ENCODE measurements at places on chromosomes 2 and 18.

DNA sequence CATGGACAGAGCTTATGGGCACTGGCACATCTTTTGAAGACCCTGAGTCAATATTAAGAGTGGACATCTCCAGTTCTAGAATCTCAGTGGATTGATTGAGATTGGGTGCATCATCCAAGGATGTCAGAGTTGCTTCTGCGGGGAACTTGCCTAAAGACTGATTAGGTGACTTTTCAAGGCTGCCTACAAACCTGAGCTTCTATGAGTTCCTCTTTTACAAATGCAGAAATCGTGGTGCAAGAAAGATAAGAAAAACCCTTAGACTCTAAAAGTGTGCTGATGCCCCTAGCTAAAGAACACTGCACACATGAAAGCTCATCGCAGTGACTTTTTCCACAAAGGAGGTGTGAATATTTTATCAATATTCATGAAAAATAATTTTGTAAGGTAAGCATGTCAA is 86.8 kb upstream of the NEDD4L start:
- DNase-seq = no peak

DNA sequence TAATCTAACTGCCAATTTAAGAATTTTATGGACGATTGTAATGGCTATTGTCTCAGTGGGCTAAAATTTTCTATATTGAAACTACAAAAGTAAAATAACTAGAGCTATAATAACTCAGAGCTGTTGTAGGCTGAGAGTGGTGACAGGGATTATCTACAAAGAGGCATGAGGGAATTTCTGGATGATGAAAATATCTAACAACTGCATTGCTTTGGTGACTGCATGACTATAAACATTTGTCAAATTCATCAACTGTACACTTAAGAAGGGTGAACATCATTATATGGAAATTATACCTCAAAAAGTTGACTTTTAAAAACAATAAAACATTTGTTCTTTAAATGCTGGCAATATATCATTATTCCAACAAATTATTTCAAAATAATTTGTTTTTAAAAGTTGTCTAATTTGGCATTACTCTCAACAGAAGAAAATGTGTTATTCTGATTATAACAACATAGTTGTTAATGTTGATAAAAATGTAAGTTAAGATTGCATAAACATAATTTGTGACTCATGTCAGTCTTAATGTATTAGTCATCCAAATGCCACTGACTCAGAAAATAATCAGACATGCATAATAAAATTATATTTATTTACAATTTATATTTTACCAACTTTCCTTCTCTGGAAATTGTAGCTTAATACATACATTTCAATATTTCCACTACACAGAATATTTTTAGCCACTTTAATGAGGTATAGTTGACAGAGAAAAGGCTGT is 865.1 kb upstream of the VRK2 start:
- DNase-seq = peak; percentile 34

DNA sequence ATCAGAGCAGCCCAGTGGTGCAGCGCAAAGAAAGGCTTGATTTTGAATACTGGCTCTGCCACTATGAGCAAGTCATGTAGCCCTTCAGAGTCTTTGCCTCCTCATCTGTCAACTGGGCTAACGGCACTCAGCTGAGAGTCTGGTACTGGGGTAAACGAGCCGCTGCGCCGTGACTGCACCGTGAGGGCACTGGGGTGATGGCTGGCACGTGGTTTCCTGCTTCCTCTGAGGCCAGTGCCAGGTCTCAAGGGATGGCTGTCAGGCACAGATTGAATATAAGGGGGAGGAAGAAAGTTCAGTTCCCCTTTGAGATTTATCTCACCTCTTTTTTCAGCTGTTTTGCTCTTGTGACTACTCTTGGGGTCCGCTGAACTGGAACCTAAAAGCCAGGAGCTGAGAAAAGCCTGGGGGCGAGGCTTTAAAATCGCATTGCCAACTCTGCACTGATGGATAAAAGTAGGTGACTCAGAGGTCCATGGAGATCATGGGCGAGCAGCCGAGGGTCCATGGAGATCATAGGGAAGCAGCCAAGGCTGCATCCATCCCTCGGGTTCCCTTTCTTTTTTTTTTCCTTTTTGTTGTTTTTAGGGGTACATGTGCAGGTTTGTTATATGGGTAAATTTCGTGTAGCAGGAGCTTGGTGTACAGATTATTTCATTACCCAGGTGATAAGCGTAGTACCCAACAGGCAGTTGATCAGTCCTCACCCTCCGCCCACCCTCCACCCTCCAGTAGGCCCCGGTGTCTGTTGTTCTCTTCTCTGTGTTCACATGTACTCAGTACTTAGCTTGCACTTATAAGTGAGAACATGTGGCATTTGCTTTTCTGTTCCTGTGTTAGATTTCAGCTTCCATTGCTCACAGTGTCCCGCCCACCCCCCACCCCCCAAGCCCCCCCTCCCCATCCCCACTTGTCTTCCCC is 114.3 kb downstream of the SPP2 start:
- DNase-seq = no peak

GRCh38 chr2:49153252-49153651 is 1.1 kb downstream of the FSHR start:
- DNase-seq = no peak

DNA sequence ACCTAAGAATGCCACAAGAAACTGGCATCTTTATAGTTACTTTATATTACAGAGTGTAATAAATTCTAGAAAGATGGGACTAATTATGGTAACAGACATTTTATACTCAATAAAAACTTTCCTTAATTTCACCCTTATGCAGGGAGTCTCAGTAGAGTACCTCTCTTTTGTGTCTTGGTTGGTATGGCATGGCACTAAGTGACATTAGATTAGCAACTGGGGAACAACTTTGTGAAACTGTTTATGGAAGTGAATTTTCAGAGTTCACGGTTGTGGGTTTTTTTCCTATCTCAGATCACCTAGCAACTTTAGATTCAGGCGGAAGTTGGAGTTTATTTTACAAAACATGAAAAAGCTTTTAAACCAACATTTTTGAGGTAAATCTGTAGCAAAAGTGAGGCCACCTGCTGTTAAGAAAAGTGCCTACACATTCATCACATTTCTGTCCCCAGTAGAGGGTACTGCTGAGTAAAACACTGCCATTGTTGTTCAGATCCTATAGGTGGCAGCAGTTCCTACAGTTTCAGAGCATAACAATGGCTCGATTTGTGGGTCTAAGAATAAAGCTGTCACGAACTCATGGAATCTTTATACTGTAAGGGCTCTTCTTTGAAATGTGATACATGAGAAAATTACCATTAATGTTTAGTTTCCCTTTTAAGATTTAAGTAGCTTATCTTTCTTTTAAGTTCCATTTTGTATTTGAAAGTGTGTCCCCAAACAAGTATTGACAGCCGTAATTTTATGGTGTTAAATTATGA is 117.6 kb downstream of the CAMKMT start:
- DNase-seq = peak; percentile 68

DNA sequence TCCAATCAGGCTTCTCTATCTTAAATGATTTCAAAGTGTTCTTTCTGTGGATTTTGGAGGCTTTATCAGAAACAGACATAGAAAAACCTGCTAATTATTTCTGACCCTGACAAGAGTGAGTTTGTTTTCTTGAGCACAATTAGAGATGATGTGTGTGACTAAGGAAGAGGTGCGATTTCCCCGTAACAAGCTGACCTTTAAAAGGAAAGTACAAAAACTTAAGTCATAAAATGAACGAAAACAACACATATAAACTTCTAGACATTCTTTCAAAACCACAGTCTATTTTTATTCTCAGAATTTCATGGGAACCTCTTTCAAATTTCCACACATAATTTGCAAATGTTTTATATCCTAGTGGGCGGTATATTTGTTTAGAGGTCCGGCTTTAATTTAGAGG is 604.8 kb downstream of the CPS1 start:
- DNase-seq = no peak

DNA sequence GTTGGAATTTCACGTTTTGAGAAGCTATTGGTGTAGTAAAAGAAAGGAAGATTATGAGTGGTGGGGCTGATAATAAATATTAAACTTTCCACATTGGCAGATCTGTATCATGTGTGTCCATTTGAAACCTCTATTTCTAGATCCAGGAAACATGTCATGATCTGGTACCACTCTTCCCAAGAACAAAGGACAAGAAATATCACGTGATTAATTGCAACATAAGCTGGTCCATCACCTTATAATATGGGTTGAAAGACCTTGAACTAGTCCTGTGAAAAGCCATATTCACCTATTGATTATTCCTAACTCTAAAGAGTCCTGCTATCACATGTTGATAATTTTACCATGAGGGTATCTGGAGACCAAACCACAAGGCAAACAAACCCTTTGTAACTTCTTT is 335.3 kb upstream of the SMIM21 start:
- no peak for DNase-seq

- no peak for DNase-seq
These were observed 614.3 kb downstream of the ZEB2 start for GRCh38 chr2:143905587-143905986.

GRCh38 chr18:78579854-78580577 is 399.6 kb upstream of the SALL3 start:
- no peak for DNase-seq

GRCh38 chr2:105824446-105824845 is 79.7 kb downstream of the NCK2 start:
- DNase-seq = no peak

All from glomerular endothelial cell (primary cell).